HepG2 (cell line): ENCODE measurements at places on chromosomes 12 and 14.

- no peak for DNase-seq
Observed at GRCh38 chr14:28344381-28344780, 422.2 kb upstream of the FOXG1 start.

GRCh38 chr12:10636611-10637010 is 23.2 kb upstream of the MAGOHB start:
- no peak for DNase-seq

DNA sequence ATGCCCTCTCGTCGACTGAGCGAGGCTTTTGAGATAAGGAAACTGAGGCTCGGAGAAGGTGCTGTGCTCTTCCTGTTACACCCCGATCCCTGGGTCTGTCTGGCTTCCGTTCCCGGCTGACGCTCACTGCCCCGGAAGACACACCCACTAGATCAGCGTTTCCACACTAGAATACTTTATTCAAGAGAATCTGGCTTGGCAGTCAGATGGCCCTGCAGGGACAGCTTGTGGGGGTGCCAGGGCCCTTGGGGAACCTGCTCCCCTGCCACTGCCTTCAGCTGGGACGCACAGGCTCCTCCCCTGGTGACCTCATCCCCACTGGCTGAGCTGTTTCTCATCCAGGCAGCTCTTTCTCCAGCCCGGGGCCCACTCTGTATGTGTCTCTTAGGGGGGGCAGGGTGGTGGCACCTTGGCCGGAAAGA is 13.7 kb downstream of the PGF start:
- DNase-seq: no peak

GRCh38 chr14:70882776-70883492 is 24.3 kb upstream of the PCNX1 start:
- DNase-seq: no peak

DNA sequence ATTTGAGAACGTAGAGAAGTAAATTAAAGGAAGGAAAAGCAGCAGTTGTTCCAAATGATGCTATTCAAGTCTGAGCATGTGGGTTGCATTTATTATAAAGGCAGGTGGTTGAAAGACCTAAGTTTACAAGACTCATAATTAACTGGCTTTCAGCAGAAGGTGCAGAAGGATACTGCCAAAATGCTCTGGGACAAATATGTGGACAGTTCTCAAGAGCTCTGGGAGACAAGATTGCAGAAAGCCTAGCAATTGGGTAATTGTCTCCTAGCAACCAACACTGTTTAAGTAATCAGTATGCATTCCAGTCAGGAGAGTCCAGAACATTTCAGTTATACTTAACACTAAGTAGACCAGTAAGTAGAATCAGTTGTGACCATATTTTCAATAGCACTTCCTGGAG is 131.5 kb downstream of the GPR135 start:
- peak; percentile 40 for DNase-seq

- no peak for DNase-seq
Observed at GRCh38 chr12:53624956-53625355, 1.2 kb downstream of the ATF7 start.

DNA sequence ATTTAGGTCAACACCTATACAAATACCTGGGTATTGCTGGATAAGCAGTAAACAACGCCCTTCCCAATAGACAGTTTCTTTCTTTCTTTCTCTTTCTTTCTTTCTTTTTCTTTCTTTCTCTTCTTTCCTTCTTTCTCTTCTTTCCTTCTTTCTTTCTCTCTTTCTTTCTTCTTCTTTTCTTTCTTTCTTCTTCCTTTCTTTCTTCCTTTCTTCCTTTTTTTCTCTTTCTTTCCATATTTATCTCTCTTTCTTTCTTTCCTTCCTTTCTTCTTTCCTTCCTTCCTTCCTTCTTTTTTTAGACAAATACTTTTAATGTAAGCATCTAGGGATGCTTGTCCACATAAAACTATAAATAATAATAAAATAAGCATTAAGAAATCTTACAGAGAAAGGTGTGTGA is 123.2 kb downstream of the KCNK10 start:
- no peak for DNase-seq

DNA sequence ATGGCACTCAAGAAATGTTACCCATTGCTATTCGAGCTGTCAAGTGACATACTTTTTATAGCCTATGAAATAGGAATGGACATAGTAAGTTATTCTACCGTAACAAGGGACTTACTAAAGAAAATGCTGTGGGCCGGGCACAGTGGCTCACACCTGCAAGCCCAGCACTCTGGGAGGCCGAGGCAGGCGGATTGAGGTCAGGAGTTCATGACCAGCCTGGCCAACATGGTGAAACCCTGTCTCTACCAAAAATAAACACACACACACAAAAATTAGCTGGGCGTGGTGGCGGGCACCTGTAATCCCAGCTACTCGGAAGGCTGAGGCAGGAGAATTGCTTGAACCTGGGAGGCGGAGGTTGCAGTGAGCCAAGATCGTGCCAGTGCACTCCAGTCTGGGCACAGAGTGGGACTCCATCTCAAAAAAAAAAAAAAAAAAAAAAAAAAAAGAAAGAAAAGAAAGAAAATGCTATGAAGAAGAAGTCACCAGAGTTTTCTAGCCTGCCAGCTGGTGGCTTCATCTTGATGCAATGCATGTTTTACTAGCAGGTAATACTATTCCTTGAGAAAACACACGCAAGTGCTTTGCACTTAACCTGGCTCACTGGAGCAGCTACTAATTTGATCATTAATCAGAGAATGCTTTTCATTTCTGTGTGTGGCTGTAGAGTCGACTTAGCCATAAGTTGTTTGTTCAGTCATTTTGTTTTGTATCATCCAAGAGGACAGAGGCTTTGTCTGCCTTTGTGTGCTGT is 166.7 kb upstream of the MYL2 start:
- DNase-seq: no peak

- DNase-seq: peak; percentile 83
Observed at GRCh38 chr12:3959799-3960560, 86.8 kb upstream of the PARP11 start.

DNA sequence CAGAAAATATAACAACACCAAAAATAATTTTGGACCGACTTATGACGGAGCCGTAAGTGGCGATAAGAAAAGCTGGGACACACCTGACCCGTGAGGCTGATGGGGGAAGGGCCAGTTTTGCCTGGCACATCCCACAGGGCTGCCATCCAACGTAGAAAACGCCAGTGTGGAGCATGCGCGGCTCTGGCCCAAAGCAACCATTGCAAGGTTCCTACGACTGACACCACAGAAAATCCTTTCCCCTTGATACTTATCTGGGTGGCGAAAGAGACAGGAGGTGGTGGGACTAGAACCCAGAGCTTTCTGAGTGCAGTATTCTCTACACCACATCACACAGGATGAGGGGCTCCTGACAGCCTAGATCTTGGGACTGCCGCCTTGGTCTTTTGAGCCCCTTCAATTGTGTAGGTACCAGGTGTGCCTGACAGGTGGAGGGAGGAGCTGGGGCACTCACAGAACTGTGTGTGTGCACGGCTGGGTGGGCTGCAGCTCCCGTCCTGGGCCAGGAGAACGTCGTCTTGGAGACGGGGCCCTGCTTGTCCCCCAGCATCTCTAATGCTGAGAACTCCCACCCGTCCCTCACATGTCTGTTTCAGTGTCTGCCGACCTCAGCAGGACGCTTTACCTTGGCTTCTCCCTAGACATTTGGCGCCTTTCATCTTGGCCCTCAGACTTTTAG is 17.4 kb upstream of the CACNA2D4 start:
- DNase-seq: no peak

GRCh38 chr12:39372929-39373328 is 70.0 kb downstream of the KIF21A start:
- no peak for DNase-seq

- DNase-seq: no peak
Observed at GRCh38 chr12:99695050-99695449, 47.5 kb downstream of the GARIN6 start.

DNA sequence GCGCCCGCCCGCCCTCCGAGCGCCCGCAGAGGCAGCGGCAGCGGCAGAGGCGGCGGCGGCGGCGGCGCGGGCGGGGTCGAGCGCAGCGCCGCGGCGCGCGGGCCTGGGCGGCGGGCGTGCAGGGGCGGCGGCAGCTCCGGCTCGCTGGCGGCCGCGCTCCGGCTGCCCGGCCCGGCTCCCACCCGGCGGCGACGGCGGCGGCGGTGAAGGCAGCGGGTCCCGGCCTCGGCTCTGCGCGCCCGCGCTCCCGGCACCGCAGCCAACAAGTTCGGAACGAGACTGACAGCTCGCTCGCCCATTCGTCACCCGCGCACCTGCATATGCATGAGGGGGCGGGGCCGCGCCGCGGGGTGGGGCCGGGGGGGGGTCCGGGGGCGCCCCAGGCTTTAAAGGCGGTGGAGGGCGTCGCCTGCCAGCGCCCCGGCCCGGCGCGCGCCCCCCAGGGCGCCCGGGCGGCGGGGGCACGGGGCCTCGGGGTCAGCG is at the start of gene JAG2:
TSS of gene JAG2 (minus strand) at position 281 of the 483 bp plus-strand sequence. CDS start 356 bp downstream, outside the sequence.
- DNase-seq: no peak

- no peak for DNase-seq
Observed at GRCh38 chr14:58637391-58638230, at the start of gene DACT1. Gene DACT1, plus strand, starts transcription at chr14:58637962. Its CDS starts 241 bp downstream, at chr14:58638203.

- DNase-seq: no peak
Observed at GRCh38 chr12:108572166-108572790, 9.9 kb downstream of the ISCU start.

DNA sequence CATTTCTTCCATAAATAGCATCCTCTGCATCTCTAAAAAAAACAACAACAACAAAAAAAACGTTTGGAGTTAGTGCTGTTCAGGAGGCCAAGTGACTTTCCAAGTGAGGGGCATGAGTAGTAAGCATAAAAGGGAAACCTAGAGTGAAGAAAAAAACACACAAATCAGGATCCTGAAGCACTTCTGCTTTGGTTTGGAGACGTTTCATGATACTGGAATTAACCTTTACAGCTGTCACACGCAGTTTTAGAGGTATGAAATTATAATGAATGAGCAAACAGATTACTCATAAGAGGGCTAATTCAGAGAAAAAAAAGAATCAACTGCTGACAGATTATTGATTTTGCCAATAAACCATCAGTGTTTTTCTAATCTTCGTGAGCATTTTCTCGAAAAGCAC is 3.8 kb downstream of the SRSF9 start:
- no peak for DNase-seq

- DNase-seq: no peak
Observed at GRCh38 chr14:90747909-90748308, 68.3 kb downstream of the TTC7B start.

GRCh38 chr12:19994968-19995367 is 373.4 kb upstream of the PDE3A start:
- no peak for DNase-seq

- no peak for DNase-seq
Observed at GRCh38 chr12:110581931-110582275, 1.2 kb downstream of the PPTC7 start.

DNA sequence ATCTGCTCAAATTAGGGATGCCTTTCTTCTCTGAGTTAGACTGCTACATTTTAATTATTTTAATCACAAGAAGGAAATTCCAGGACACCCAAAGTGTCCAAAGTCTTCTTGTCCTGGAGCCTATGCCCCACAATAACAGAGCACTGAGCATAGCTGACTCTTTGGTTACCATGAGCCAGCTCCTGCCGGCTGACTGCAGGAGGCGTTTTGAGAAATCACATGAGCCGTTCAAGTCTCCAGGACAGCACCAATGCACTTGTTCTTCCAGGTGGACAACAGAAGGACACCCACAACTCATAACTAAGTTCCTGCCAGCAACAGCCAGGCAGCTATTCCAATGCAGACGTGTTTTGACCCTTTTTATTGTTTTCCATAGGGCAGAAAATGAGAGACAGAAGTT is 46.0 kb upstream of the SRSF5 start:
- no peak for DNase-seq

- no peak for DNase-seq
Observed at GRCh38 chr14:26204728-26205479, 392.9 kb downstream of the NOVA1 start.

- DNase-seq: no peak
Observed at GRCh38 chr12:50635364-50635763, 128.5 kb upstream of the ATF1 start.

GRCh38 chr14:89242652-89243279 is 174.3 kb downstream of the FOXN3 start:
- DNase-seq: no peak

DNA sequence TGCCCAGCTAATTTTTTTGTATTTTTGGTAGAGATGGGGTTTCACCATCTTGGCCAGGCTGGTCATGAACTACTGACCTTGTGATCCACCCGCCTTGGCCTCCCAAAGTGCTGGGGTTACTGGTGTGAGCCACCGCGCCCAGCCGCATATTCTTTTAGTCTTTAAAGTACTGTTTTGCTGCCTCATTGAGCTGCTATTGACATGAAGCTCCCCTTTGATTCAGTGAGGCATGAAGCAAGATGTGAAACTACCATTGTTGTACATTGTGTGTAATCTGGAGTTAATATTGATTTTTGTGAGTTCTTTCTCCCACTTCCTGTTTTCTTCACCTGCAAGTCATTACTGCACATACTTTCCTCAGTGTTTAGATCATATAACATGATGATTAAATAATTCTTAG is 80.8 kb downstream of the MNAT1 start:
- peak; percentile 89 for DNase-seq

- no peak for DNase-seq
Observed at GRCh38 chr14:52348279-52348678, 34.2 kb downstream of the PTGER2 start.

- no peak for DNase-seq
Observed at GRCh38 chr14:88950069-88950468, 125.6 kb downstream of the TTC8 start.

- DNase-seq: no peak
Observed at GRCh38 chr14:102205560-102205959, 65.9 kb downstream of the WDR20 start.

GRCh38 chr12:77124767-77125166 is 59.4 kb upstream of the E2F7 start:
- DNase-seq: no peak

- no peak for DNase-seq
Observed at GRCh38 chr14:63949696-63950095, 96.9 kb downstream of the SYNE2 start.

DNA sequence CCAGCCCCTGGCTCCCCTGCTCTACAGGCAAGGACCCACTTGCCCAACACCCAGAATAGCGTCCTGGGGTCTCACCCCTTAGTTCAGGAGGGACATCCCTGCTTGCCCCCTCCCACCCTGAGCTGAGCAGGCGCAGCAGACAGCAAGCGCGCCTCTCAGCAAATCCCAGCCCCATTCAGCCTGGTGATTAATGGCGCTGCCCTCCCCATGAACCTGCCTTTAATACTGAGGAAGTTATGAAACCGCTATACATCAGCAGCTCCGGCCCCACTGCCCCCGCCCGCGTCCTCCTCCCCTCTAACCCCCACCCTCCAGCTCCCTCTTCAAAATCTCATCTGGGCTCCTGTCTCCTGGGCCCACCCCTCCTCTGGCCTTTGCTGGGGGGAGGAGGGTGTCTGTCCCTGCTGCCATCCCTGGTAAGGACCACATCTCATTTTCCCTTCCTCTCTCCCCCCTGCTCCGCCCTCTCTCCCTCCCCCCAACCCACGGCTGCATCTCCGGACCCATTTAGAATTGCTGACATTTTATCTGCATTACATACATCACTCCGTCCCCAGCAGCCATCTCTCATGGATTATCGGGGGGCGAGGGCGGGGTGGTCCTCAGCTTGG is 7.1 kb upstream of the SMUG1 start:
- no peak for DNase-seq

- DNase-seq: no peak
Observed at GRCh38 chr14:39755269-39755878, 323.1 kb upstream of the FBXO33 start.
